Panc1 (cell line): ENCODE measurements at places on chromosomes 4 and X.

DNA sequence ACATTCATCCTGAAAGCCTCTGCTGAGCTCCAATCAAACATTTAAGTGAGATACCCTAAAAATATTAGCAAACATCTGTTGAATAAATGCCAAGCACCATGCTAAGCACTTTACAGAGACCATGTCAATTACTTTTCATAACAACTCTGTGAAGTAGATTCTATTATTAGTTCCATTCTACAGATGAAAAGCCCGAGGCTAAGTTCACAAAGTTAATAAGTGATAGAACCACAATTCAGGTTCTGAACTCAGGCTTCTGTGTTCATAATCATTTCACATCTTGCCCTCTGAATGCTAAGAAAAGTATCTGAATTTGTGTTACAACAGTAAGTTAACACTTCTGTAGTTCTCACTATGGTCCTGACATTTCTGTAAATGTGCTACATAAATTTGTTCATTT, 27.4 kb downstream of the SEL1L3 start:
- no peak for DNase-seq

- DNase-seq = no peak
These were observed 131.2 kb downstream of the FRMPD4 start for GRCh38 chrX:12269484-12269883.

DNA sequence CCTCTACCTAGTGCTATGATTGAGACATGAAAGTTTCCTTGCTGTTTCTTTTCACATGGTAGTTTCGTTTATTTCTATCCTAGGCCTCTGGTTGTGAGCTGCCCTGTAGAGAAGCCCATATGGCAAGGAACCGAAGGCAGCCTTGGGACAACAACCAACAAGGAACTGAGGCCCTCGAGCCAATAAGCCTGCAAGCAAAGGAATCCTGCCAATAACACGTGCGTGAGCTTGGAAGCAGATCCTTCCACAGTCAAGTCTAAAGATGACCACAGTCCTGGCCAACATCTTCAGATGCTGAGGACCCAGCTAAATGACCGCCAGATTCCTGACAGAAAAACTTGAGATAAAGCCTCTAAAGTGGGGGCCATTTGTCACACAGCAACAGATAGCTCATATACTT, 100.4 kb upstream of the FAM9B start:
- DNase-seq = no peak

GRCh38 chr4:23934915-23935314, 45.1 kb upstream of the PPARGC1A start:
- no peak for DNase-seq

GRCh38 chr4:146182443-146182842, 6.9 kb downstream of the LSM6 start:
- no peak for DNase-seq

DNA sequence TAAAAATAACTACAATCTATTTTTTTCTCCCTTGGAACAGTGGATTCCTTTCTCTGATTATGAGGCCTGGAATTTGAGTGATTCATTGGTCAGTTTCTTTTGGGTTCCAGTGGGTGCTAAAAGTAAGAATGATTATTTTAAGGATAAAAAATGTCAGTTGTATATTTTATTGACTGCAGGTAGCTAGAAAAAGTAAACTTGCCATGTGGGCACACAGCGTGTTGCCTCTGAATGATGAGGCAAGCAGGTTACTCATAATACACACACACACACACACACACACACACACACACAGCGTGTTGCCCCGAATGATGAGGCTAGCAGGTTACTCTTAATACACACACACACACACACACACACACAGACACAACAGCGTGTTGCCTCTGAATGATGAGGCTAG, 13.8 kb downstream of the GALNT7 start:
- DNase-seq = no peak

DNA sequence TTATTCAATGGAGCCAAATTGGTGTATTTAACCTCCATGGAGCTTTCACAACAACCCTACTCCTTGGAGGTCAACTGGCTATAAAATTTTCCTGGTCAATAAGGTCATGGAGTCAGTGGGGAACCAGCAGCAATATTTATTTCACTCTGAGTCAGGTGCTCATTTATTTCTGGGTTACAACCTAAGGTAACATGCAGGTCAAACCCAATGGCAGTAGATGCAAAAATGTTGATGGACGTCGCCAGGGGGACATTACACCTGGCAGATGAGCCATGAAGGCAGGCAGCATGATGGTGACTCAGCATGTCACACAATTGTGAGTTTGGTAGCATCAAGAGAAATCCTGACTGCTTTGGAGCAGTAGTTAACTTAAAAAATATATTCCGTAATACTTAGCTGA, 514.1 kb downstream of the IL15 start:
- no peak for DNase-seq

DNA sequence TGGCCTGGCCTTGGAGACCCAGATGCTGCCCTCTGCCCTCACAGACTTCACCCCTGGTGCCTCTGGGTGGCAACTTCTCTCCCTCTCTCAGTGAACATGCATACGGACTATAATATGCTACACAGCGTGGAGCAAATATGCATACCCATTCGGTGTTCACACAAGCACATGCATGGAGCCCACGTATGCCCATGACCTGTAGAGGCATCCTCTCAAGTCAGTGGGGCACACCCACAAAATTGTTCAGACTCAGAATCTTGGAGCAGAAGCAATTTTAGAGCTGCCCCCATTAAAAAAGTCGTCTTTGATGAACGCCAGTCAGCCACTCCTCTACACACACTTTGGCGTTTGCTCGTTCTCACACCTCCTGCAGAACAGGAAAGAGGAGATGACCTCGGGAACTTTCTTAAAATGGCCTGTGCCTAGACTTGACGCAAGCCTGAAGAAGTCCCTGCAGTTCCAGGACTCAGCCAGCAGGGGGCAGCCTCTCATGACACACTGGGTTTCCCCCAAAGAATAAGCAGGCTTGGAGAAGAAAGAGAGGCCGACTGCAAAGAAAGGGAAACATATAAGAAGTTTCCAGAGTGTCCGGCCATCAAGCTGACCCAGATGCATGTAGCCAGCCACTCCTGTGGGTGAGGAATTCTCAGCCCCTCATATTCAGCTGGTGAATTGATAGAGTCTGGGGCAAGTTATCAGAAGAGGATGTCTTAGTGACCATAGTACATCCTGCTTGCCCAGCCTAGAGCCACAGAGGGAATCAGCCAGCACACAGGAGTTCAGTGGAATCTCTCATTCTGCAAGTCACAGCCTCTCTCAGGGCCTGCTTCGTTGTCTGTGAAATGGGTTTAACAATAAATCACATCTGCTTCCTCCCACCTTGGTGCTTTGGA, 17.3 kb downstream of the APLN start:
- peak; percentile 62 for DNase-seq

GRCh38 chr4:143251779-143252178, 67.1 kb downstream of the USP38 start:
- no peak for DNase-seq

DNA sequence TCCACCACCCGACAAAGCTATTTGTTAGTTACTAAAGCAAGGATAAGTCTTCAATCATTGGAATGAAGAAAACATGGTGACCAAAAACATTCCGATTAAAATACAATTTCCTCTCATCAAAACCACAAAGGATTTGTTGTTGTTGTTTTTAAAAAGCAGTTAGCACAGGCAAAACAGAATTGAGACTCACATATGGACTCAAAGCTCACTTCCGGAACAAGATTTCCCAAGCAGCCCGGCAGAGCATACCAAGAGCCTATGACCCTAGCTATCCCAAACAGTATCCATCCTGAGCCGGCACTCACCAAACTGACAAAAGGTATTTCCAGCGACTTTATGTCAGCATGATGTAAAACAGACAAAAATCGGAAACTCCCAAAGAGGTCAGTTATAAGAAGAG, 39.9 kb downstream of the ADGRA3 start:
- no peak for DNase-seq

- DNase-seq = no peak
These were observed 16.9 kb downstream of the SPINK2 start for GRCh38 chr4:56804551-56804950.
